ENCODE measurements at places on chromosomes 7 and 10.

DNA sequence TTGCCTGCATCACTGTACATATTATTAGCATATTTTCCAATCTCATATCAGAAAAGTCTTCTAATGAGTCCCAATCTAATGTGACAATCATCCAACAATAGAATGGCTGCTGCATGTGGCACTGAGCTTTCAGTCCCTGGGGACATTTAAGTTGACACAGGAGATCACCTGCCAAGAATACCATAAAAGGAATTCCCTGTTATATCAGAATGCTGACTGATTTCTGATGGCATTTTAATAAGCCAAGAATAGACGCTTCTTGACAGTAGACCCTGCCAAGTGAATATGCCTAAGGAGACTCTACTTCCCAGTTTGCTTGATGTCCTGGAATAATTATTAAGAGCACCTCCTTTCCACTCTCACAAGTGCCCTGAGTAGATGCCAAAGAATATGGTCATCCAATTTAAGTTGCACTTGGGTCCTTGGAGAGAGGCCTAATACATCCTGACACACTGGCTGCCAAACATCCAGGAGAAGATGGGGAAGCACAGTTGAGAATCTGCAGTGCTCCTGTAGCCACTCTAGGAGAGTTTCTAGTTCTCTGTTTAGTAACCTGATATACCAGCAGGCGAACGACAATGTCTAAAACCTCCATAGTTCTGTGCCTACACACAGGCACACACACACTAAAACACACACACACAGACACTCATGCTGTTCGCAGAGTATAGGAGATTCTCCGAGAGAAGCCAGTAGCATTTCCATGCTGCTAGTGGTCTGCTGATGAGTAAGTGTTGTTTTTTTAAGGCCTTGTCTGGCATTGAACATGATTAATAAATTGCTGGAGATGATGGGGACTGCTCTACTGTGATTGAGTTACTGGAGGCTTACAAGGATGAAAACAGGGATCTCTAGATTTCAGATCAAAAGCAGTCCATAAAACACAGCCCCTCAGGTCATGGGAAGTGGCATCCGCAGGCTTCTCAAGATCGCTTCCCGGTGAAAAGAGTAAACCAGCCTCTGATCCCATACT, 369.6 kb downstream of the KCNMA1 start:
- peak; percentile 37 for DNase-seq

DNA sequence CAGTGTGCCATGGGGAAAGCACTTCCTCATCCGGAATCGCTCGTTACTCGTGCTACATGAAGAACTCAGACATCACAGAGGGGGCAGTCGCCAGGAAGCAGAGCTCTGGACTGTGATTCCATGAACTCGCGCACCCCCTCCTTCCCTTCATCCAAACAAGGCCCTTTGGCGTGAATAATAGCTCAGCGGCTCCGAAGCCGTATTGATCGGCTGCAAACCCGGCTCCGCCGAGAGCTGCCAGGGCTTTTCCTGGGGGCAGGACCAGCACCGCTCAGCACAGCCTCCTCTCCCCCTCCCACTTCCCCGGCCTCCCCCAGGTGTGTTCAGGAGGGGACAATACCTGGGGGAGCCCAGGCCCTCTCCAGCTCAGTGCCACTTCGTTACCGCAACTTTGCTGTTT, 129.0 kb upstream of the TCF7L2 start:
- DNase-seq, result no peak

DNA sequence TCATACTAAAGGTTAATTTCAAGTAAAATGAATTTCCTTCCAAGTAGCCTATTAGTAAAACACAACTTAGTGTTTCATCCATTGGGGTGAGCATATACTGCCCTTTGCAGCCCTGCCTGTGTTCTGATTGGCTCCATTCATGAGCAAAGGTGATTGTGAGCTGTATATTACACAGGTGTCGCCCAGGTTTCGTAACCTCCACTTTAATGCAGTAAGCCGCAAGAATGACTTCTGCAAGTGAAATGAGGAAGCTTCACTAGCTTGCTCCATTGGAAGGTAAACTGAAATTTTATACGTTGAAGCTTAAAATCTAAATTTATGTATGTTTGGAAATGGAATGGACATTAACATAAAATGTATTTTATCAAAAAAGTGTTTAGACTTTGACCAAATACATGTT, 24.4 kb downstream of the MTURN start:
- no peak for DNase-seq

DNA sequence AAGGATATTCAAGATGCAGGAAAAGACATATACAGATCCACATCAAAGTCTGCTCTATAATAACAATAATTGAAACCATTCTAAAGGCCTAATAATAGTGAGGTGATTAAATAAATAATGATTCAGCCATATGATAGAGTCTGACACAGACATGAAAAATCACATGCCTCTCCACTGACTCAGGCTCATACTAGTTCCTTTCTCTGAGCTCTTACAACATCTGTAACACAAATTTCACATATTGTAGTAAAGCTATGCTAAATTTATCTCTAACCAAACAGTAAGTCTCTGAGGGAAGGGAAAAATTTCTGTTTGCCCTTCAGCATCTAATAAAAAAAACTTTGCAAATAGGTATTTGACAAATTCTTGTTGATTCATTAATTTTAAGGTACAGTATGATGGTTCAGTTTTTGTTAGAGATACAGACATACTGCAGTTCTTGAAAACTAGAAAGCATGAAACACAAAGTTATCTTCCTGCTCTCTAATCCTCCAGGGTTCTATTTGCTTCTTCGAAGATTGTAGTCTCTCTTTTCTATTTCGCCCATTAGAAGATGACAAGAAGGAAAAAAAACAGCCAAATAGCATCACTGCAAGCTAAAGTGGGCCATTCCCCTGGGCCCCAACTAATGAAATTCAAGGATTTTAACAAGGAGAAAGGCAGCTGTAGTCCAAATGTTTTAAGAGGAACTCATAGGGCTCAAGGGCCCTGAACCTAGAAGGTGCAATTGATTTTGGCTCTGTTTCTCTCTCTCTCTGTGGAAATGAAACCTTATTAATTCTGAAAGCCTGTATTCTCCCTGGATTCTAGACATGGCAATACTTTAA, 53.9 kb downstream of the CUBN start:
- no peak for DNase-seq

- DNase-seq, result no peak
These were observed 12.2 kb downstream of the GSAP start for GRCh38 chr7:77403957-77404356.

Measured in NCI-H1436 treated with DMSO at 0.1 percent for 48 hours (cell line).